ENCODE measurements at places on chromosomes 12 and 14. TPM values are rescaled to one million over a fixed set of nuclear protein-coding genes. Genes with fewer than 3 reads are reported as not detected.

The DCN gene
- not detected for polyA plus RNA-seq

The TEX52 gene
- not detected for polyA plus RNA-seq

The KIF5A gene
- polyA plus RNA-seq = 0.12 TPM

The MYF5 gene
- polyA plus RNA-seq = not detected

Measured in CD8-positive, alpha-beta memory T cell (primary cell).